ENCODE measurements at places on chromosomes 3 and 15.

- DNase-seq: no peak
Measured at GRCh38 chr3:127339928-127340861, 52.3 kb upstream of the PRR20G start.

GRCh38 chr15:64816452-64816851 is 9.0 kb downstream of the PIF1 start:
- no peak for DNase-seq

- no peak for DNase-seq
Measured at GRCh38 chr3:127655641-127656040, 17.1 kb upstream of the ABTB1 start.

GRCh38 chr3:106172780-106173179 is 304.0 kb upstream of the CBLB start:
- no peak for DNase-seq

DNA sequence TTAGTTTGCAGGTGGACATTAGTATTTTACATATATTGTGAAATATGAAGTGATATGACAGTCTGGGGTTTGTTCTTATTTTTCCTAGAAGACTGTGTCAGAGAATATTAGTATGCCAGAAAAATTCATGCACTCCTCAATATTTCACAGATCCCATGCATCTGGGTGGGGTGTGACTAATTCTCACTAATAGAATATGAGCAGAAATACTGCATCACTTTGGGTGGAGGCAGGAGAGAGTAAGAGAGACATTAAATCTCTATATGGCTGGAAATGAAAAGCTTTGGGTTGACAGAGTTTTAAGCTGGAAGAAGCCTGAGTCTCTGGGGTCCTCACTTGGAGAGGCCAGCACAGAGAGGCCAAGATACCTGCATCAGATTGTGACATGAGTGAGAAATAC is 101.3 kb upstream of the DPH6 start:
- DNase-seq: no peak

DNA sequence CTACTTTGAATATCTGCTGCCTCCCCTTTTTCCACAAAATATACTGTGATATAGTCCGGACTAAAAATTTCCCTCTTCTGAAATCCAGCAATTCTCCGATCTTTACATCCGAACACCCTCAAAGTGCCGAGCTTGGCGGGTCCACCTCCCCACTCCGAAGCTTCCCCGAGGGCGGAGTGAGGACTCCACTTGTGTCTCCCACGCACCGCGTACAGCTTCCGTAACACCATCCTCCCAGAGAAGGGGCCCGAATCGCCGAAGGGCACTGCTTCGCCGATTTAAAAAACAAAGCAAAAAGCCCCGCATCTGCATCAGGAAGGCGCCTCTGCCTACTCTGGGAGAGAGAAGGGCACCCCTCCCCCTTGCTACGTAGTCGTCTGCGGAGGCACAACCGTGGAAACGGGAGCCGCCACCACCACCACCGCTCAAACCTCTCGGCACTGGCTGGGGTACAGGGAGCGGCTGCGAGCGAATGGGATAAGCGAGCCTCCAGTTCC is 551 bp downstream of the NCBP2 start:
- peak; percentile 56 for DNase-seq

GRCh38 chr3:125462722-125463299 is 57.2 kb downstream of the SNX4 start:
- no peak for DNase-seq

DNA sequence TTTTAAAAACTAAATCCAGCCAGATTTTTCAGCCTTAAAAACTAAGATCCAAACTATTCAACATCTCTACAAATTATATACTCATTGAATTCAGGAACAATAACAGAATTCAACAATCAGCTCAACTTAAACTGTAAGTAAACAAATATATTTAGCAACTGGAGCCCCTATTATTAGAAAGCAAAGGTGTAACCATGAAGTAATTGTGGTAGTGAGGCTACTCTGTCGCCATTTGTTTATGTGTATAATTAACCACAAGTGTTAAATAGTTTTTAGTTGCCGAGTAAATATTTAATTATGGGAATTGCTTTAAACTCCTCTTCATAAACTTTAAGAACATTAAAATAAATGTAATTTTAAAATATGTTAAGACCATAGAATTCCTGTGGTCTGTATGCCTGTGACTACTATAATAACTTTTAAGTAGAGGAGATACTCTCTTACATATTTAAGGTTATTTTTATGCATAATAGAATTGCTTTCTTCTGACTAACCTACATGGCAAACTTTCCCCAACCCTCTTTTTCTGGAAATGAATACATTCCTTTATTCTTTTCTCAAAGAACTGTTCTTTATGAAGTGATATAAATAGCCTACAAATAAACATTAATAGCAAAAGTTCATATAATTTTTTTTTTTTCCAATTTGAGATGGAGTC is 51.2 kb downstream of the MFN1 start:
- no peak for DNase-seq

DNA sequence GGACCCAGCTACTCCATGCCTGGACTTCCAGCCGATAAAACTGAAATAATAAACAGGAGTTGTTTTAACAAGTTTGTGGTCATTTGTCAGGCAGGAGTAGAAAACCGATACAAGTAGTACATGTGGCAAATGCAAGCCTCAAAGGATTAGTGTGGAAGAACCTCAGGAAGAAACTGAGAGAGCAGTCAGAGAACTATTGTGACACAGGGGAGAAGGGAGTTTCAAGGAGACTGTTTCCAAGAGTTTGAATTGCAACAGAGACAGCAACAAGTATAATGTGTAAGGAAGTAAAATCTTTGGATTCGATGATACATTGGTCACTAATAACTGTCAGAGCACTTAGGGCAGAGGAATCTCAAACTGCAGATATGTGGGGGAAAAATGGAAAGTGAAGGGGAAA is 450.6 kb upstream of the ARHGEF26 start:
- DNase-seq: no peak

DNA sequence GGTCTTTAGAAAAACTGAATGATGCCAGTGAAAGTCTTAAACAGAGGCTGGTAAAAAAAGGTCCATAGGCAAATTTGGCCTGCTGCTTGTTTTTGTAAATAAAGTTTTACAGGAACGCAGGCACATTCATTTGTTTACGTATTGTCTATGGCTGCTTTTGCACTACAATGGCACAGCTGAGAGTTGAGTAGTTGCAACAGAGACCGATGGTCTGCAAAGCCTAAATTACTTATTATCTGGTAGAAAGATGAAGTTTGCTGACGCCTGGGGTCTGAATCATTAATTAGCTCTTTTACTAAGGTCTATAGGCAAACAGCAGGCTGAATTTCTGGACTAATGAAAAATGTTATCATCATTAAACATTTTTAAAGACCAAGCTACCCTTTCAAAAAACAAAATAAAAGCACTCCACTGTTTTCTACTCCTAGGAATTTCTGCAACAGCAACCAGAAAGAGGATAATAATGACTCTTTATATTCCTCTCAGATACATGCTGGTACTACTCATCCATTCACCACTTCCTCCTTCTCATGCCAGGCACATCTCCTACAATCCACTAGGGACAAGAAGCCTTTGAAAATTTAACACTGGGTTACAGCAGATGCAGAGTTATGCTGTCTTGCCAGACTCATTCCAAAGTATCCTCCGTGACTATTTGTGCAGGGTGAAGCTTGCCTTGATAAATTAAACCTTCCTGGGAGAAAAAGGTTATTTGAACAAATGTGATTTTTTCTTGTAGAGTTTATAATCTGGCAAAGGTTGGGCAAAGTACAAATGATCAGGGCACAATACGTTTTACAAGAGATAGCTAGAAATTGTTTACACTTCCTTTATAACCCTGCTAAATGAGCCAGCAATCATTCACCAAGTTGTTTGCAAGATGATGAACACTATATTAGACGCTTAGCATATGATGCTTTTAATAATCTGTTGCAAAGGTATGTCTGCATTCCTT is 6.0 kb downstream of the GATM start:
- DNase-seq: no peak

GRCh38 chr3:194404365-194405140 is 5.5 kb upstream of the GP5 start:
- DNase-seq: no peak

GRCh38 chr3:49161808-49162530 is 4.2 kb downstream of the CCDC71 start:
- DNase-seq: no peak
